ENCODE measurements at places on chromosomes 2 and 18.

- DNase-seq, result no peak
These were observed 36.2 kb downstream of the AMER3 start for GRCh38 chr2:130791617-130791939.

- no peak for DNase-seq
These were observed 89.2 kb downstream of the PLCL1 start for GRCh38 chr2:197893403-197894177.

- DNase-seq, result no peak
These were observed 20.6 kb downstream of the KCMF1 start for GRCh38 chr2:84991404-84992160.

DNA sequence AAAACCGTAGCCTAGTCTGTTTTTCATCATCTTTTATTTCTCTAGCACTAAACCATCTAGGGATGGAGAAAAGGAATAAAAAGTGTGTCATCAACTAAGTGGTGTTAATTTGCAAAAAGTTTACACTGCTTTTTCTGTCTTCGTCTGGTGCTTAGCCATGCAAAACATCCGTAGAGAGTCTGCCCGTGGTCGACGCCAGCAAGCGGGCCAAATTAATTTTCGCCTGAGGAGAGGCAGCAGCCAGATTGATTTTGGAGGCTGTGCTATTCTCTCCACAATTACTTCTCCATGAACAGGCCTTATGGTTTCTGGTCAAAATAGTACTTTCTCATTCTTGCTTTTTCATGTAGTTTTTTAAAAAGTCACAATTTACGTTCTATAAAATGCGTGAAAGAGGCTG lies 46.3 kb downstream of the TNFRSF11A start:
- DNase-seq, result no peak

DNA sequence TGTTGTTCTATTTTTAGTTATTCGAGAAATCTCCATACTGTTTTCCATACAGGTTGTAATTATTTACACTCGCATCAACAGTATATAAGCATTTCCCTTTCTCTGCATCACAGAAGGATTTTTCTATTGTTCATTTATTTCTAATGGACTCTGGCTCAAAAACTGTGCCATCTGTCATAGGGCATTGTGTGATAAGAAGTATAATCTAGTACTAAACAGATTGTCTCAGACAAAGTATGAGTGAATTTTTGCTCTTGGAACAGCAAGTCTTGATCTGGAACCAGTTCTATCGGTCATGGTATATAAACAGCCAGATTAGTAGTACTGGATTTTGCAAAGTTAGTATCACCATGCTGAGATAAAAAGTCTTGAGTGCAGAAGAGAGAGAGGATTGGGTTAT lies 145.8 kb downstream of the KIAA1328 start:
- DNase-seq, result no peak

- no peak for DNase-seq
These were observed 78.5 kb downstream of the SESTD1 start for GRCh38 chr2:179186126-179186525.

DNA sequence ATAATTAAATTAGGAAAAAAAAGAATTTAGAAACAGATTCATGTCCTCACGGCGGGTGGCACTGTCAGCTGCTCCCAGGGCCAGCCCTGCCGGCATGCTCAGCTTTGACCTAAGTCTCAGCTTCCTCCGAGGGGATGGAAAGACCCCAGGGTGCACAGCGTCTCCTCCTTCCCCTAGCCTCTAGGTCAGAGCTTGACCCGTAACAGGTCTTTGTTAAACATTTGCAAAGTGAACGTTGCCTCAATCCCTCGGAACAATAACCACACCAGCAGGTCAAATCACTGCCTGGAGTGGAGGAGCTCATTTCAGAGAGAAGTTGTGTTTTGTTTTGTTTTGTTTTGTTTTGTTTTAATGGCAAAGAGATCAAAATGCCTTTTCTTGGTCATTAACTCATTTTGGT lies 171.3 kb downstream of the TMEM18 start:
- no peak for DNase-seq

- no peak for DNase-seq
These were observed 108.4 kb downstream of the POLR1A start for GRCh38 chr2:85997017-85997970.

- DNase-seq, result peak; percentile 21
These were observed at the start of gene GAD1 for GRCh38 chr2:170816504-170817092. Gene GAD1 (plus strand): TSS chr2:170816887. CDS start chr2:170818592, 1,705 bp downstream.

DNA sequence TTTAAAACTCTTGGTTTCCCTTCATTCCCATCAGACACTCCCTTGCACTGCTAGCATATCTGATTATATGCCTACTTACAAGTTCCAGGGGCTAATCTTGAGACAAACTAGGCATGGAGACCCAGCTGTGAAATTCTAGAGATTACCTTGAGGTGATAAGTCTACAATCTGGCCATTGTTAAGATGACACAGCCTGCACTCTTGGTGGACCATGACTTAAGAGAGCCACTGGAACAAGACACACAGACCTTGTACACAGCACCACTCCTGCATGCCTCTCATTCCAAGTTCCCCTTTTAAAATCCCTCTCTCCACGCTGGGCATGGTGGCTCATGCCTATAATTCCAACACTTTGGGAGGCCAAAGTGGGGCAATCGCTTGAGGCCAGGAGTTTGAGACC lies 387.2 kb upstream of the DCC start:
- no peak for DNase-seq

DNA sequence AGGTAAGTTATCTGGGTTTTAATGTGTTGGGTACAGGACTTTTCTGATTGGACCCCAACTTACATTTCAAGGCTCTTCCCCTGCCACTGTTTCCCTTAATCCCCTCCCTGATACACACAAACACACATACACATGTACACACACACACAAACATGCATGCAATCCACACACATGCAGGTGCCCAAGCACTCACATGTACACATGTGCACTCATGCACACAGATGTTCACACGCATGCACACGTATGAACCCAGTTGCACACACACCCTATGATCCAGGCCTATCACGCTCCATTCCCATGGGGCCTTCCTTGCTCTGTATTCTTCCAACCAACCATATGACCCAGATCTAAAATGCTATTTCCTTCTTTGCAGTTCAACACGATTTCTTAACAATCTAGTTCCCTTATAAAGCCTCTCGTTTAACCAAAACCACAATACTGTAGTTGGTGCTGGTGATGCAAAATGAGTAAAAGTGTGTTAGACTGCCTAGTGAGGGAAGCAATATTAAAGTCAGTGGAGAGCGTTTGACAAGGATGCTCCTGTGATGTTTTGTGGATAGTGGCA lies 11.1 kb downstream of the SERPINB8 start:
- no peak for DNase-seq

- no peak for DNase-seq
These were observed 66.8 kb downstream of the GBX2 start for GRCh38 chr2:236101311-236101950.

DNA sequence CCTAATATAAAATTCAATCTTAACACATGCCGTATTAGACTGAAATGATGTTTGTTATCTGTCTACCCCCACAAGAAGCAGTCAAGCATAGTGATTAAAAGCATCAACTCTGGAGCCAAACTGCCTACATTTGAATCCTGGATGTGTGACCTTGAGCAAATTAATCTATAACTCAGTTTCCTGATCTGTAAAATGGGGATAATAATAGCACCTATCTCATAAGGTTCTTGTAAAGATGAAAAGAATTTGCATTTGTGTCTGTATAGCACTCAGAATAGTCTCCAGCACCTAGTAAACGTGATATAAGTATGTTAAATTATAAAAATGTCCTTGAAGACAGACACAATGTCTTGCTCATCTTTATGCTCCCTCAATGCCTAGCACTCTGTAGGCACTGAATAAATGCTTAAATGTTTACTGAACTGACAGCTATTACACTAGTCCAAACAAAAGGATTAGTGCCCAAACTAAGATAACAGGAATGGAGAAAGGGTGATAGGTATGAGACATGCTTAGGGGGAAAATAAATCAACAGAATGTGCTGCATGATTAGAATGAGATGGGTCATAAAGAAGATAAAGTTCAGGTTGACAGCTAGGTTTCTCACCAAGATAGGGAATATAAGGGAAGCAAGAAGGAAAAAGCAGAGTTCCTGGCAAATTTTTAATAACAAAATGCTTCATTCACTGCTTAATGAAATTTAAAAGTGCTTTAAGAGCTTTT lies 180.6 kb downstream of the ATAD2B start:
- DNase-seq, result no peak

DNA sequence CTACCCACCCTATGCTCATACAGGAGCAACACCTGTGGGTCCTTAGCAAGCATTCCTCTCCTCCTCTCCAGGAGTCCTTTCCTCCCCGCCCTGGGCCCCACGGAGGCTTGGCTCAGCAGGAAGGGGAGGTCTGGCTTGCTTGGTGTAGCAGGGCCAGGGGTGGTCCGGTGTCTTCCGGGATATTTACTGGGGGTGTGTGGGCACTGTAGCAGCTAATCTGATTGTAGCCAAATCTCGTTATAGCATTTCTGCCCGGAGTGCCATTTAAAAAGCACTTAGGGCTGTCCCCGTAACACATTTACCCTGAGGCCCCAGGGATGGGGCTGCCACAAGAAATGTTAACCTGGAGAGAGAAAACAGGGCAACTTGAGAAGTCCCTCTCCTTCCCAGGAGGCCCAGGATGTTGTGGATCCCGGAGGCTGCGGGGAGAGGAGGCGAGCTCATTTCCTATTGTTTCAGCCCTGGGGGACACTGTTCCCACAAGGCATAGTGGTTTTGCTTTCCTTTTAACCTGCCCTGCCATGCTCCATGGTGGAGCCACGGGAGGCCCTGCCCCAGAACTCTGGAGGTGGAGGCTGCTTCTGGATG lies 134.5 kb downstream of the CLIP4 start:
- DNase-seq, result no peak

- no peak for DNase-seq
These were observed 200.4 kb downstream of the TMEM247 start for GRCh38 chr2:46679761-46680160.

DNA sequence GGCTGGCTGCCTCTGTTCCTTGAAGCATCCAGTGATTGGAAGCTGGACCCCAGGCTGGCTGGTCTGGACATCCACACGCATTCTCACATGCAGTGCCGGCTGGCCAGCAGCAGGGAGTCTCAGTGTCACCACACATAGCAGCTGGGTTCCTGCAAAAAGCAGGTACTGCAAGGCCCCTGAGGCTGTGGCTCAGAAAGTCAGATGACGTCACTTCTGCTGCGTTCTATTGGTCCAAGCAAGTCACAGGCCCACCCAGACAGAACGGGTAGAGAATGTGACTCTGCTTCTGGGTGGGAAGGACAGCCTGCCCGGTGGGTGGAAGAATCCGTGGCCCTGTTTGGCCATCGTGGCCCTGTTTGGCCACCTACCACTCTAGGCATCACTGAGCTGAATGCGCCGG lies 51.3 kb upstream of the SPP2 start:
- DNase-seq, result no peak

DNA sequence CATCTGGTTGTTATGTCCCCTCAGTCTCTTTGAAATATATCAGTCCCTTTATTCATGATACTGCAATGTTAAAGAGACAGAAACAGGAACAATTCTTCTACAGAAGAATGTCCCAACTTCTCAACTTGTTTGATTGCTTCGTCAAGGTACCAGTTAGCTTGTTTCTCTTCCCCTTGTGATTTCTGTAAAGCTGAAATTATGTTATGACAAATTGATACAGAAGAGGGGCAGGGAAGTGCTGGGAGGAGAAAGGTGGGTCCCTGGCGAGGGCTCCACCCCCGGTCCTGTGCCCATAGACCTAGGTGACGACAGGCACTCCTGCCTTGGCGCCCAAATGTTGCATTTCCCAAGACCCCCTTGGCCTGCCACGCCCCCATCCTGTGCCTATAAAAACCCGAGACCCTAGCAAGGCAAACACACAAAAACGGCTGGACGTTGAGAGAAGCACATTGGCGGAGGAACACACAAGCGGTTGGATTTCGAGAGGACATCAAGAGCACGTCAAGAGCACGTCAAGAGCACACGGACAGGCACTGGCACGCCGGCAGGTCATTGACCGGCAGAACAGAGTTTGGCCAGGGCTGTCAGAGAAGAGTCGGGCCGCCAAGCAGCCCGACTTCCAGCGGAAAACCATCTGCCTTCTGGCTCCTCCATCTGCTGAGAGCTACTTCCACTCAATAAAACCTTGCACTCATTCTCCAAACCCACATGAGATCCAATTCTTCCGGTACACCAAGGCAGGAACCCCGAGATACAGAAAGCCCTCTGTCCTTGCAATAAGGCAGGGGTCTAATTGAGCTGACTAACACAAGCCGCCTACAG lies 11.5 kb upstream of the RTN4 start:
- DNase-seq, result no peak

Measured in central memory CD8-positive, alpha-beta T cell (primary cell).